ENCODE measurements at places on chromosomes 7 and 10.

DNA sequence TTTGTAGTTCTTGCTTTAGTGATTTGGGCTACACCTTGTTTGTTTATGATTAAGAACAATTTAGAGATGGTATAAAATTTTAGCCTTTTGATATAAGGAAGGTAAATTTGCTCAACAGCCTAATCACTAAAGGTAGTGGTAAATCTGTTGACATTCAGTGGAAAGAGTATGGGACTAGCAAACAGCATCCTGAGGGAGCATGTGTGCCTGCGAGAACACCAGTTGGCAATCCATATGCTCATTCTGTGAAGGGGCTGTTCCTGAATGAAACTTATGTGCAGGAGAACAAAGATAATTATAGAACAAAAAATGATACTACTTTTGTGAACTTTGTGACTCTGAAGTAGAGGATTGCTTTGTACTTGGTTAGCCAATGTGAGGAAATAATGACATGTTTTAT, 44.0 kb downstream of the CAPZA2 start:
- DNase-seq: no peak

DNA sequence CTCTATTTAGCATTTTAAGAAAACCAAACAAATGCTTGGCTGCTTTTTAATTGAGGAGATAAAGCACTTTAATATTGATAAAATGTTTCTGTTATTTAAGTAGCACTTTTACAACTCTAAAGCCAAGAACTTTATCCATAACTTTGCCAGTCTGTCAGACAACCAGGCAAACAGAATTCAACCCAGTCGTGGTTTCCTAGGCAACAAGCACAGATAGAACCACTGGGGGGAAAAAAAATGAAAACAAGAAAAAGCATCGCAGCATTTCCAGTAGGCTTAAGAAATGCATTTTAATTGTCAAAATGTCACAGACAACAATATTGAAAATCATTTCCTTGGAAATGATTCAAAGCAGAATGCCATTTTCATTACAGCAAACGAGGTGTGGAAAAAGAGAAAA, 323.4 kb downstream of the PARD3 start:
- no peak for DNase-seq

DNA sequence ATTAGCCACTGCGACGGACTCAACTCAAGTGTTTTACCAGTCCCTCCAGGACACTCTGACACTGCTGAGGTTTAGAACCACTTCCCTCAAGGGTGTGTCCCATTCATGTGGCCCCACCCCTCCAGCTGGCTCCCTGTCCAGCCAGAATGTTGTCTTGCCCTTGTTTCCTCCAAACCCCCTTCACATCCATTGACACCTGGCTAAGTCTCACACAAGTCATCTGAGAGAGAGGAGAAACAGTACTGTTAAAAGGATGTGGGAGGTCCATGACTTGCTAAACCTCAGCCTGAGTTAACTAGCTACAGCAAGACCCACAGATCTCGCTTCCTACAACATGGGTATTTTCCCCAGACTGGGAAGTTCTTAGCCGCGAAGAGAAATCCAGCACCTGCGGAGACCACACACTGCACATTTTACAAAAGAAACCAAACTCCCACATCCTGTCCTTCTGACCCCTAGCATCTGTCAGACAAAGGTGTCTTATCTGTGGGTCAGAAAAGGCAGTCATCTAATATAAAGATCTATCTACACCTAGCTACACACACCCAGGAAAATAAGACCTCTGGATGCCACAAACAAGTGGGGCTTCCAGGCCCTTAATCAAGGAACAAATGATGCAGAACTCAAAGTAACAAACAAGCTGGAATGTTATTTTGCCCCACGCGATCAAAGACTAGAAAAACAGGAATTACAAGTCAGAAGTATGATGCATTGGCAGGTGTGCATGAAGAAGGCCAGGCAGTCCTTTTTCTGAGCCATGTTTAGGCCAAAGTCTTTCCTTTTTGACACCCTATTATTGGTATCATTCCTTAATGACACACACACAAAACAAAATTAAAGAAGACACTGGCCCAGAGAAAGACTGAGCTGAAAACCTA, 13.9 kb downstream of the OSBPL3 start:
- DNase-seq: no peak

- no peak for DNase-seq
Observed at GRCh38 chr10:59968705-59969104, 62.3 kb upstream of the CCDC6 start.

GRCh38 chr7:142745745-142746144, 3.5 kb upstream of the PRSS1 start:
- DNase-seq: no peak

Measured in brain pericyte (primary cell).